ENCODE measurements at places on chromosomes 1 and 21. TPM values are rescaled to one million over a fixed set of nuclear protein-coding genes. Genes with fewer than 3 reads are reported as not detected.

GRCh38 chr1:164588516-164589341, 29.7 kb downstream of the PBX1 start:
- peaks cover 44% of the 10 kb centered on the region for H3K4me1 ChIP-seq
- peak overlapping the region; percentile 37 for H3K27ac ChIP-seq
- H3K36me3 ChIP-seq: no peaks in the 10 kb centered on the region
- H3K27me3 ChIP-seq: no peaks in the 10 kb centered on the region

GRCh38 chr1:241714321-241715218, 62.5 kb downstream of the WDR64 start:
- peaks cover 4% of the 10 kb centered on the region for H3K27me3 ChIP-seq
- H3K4me3 ChIP-seq: no peak overlapping the region
- H3K27ac ChIP-seq: no peak overlapping the region
- DNase-seq: no peak

DNA sequence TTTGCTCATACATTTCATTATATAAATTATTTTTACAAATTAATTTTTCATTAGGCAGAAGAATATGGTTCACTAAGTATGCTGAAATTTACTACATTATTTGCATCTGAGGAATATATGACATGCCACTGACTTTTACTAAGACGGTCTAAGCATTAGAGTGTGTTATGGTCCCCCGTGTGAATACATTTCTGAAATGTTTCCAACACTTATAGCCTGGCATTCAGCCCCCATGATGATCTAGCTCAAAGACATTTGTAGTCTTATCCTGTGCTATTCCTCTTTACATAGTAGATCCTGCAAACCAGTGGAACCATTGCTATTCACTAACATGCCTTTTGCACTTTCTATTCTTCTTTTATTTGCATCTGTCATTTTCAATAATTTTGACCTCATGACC, 1878.0 kb downstream of the MRPL39 start:
- no peak for DNase-seq
- no peaks in the 10 kb centered on the region for H3K4me1 ChIP-seq
- no peak overlapping the region for H3K27ac ChIP-seq
- H3K36me3 ChIP-seq: no peaks in the 10 kb centered on the region
- H3K4me3 ChIP-seq: no peak overlapping the region
- no peaks in the 10 kb centered on the region for H3K27me3 ChIP-seq

DNA sequence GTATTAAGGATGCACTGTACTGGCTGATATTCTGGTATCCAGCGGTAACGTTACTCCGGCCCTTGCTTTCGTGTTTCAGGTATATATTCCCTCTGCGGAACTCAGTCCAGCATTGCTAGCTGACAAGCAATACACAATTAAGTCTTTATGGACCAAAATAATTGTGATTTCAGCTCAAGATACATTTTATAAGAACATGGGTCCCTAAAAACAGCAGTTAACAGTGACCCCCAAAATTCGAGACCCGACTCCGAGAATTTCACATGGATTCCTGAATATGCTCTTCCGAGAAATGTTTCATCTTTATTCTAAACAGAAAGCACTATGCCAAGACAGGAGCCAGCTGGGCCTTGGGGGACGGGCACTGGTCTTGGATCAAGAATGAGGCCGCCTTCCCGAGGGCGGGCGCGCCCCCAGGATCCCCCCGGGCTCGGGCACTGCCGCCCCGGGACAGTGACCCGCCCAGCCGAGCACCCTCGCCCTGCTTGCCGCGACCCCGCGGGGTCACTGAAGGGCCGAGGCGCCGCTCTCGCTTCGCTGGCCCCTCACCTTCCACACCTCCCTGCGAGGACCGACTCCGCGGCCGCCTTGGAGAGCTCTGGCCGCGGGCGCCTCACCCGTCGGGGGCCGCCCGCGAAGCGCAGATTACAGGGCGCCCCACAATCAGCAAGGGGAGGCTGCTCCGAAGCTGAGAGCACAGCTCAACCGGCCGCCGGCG, 610 bp downstream of the SCYL3 start:
- peaks cover 6% of the 10 kb centered on the region for H3K36me3 ChIP-seq
- H3K4me3 ChIP-seq: peak overlapping the region; percentile 85
- DNase-seq: peak; percentile 67
- H3K27ac ChIP-seq: peak overlapping the region; percentile 99
- no peaks in the 10 kb centered on the region for H3K27me3 ChIP-seq
- H3K4me1 ChIP-seq: peaks cover 40% of the 10 kb centered on the region

DNA sequence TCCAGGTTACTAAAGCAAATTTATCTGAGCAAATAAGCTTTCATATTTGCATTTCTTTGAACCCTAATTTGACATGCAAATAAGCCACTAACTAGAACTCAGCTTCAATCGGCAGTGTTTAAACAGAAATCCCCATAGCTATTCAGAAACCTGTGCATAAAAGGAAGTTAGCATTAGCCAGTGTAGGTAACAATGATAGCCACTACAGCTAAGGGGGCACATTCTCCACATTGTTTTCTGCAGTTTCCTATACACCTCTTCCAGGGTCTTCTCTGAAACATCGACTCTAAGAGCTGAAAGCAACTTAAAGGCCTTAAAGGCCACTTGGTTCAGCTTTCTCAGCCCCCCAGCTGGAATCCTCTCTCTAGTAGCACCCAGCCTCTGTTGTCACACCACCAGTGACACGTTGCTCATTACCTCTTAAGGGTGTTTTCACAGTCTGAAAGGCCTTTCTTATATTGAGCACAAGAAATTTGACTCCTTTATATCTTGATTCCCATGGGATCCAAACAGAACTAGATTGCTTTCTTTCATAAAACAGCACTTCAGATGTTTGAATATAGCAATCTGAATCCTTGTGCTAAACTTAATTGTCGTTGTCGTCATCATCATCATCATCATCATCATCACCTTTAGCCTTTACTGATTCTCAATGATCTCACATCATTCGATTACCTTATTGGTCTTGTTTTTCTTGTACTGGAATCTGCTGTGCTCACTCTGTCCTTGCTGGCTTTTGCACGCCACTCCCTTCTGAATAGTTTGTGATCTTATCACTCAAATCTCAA, 93.9 kb upstream of the DAB1 start:
- no peak overlapping the region for H3K4me3 ChIP-seq
- H3K27me3 ChIP-seq: no peaks in the 10 kb centered on the region
- H3K27ac ChIP-seq: no peak overlapping the region
- no peaks in the 10 kb centered on the region for H3K36me3 ChIP-seq
- H3K4me1 ChIP-seq: no peaks in the 10 kb centered on the region

ERG gene
- total RNA-seq: 38.0 TPM

DNA sequence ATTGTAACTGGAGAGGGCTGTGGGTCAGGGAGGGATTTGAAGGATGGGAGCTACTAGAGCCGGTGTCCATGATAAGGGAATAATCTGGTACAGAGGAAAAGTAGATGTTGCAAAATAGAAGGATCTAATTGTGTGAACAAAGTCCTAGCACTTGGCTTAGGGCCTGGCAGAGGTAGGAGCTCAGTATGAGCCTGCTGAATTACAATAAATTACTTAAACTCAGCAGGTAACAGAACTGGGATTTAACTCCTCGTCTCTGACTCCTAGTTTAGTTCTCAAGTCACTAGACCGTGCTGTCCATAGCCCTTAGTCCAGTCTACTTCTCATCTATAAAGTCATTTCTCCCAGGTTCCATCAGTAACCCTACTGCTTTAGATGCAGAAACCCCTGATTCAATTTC, 120.2 kb downstream of the LRRC53 start:
- no peak overlapping the region for H3K4me3 ChIP-seq
- no peaks in the 10 kb centered on the region for H3K36me3 ChIP-seq
- H3K27ac ChIP-seq: no peak overlapping the region
- DNase-seq: no peak
- no peaks in the 10 kb centered on the region for H3K27me3 ChIP-seq
- peaks cover 7% of the 10 kb centered on the region for H3K4me1 ChIP-seq

DNA sequence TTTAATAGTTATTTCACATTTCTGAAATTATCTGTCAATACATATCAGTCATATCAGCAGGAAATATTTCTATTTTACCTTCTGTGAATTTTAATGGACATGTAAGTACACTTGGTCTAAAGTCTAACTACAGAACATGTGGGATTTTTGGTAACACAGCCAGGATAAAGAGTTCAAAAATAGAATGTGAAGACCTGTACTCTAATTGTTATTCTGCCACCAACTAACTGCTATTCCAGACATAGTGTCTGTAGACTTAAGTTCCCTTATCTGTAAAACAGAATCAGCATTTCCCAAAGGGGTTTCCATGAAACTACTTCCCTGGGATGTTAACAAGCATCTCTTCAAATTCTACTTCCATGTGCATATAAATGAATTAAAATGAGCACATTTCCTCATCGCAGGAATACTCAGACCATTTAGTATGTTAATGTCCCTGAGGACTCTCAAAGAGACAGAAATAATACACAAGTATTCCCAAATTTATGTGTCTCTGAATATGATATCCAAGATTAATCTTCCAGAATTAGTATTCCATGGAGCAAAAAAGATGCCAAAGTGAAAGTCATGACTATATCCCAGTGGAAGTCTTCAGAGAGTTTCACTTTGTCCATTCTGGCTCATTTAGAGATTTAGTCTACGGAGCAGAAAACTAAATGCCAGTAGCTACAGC, 325.6 kb downstream of the NEGR1 start:
- DNase-seq: no peak
- H3K36me3 ChIP-seq: no peaks in the 10 kb centered on the region

DNA sequence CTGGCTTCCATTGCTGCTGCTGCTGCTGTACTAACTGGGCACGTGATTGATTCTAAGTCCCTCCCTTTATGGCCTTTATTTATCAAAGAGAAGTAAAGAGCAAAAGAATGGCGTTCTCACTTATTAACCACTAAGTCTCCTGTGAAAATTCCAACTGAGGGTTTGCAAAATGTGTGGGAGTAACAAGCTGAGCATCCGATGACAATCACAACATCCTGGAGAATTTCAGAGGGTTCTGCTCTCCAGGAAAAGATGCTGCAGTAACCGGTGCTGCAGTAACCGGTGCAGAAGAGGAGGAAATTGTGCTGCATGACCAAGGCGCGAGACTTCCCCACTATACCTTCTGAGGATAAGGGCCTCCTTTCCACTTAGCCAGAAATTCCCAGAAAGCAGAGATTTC, 12.7 kb upstream of the MX2 start:
- H3K4me3 ChIP-seq: no peak overlapping the region
- peaks cover 10% of the 10 kb centered on the region for H3K27me3 ChIP-seq
- no peak overlapping the region for H3K27ac ChIP-seq
- H3K4me1 ChIP-seq: no peaks in the 10 kb centered on the region
- no peak for DNase-seq
- H3K36me3 ChIP-seq: no peaks in the 10 kb centered on the region

- DNase-seq: no peak
- no peaks in the 10 kb centered on the region for H3K36me3 ChIP-seq
- H3K4me3 ChIP-seq: no peak overlapping the region
- no peaks in the 10 kb centered on the region for H3K4me1 ChIP-seq
- H3K27me3 ChIP-seq: no peaks in the 10 kb centered on the region
These were observed 35.3 kb downstream of the CLCA4 start for GRCh38 chr1:86582161-86582560.

GPR37L1 gene
- 0.06 TPM for total RNA-seq

RAB25 gene
- total RNA-seq: 58.0 TPM

TIMM17A gene
- 28.5 TPM for total RNA-seq

GRCh38 chr1:214404154-214404553, 123.2 kb downstream of the SMYD2 start:
- peaks cover 12% of the 10 kb centered on the region for H3K4me1 ChIP-seq
- H3K4me3 ChIP-seq: no peak overlapping the region
- no peak for DNase-seq
- H3K27me3 ChIP-seq: no peaks in the 10 kb centered on the region
- peaks cover 14% of the 10 kb centered on the region for H3K36me3 ChIP-seq

GRCh38 chr1:204858363-204858821, 12.3 kb upstream of the NFASC start:
- no peaks in the 10 kb centered on the region for H3K36me3 ChIP-seq
- H3K4me1 ChIP-seq: no peaks in the 10 kb centered on the region
- no peak overlapping the region for H3K4me3 ChIP-seq
- DNase-seq: no peak
- peaks cover 5% of the 10 kb centered on the region for H3K27me3 ChIP-seq

DNA sequence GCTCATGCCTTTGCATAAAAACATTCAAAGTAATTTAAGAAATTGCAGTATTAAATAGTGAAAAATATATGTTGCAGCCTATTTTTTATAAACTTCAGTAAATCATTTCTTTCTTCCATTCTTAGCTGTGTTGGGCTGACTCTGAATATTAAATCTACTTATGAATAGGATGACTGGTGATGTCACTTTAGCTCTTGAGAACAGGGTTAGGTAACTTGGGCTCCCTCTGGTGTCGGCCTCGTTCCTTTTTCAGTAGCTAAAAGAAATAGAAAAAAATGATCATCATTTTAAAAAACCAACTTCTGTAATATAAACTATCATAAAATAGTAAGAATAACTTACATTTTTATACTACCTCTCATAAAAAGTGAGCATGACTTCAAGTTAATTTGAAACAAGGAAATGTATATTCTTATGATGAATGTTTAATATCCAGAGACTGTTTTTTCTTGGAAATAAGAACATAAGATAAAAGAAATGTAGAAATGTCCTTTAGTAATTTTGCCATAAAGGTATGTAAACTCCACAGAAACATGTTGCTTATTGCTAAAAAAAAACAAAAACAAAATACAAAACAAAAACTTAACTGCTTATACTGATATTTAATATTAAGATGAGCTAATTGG, 26.8 kb upstream of the NCAM2 start:
- no peaks in the 10 kb centered on the region for H3K27me3 ChIP-seq
- H3K4me1 ChIP-seq: no peaks in the 10 kb centered on the region
- H3K36me3 ChIP-seq: no peaks in the 10 kb centered on the region
- H3K27ac ChIP-seq: no peak overlapping the region
- DNase-seq: no peak

DNA sequence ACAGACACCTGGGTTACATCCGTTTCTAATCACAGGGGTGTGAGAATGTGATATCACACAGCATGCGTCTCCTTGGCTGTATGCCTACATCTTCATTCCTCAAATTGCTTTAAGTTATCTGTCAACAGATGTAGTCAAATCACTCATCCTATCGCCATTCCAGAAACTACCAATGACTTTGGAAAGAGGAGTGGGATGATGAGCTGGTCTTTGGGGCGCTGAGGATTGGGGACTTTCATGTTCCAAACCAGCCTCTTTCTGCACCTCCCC, 104.8 kb downstream of the NAV1 start:
- H3K4me1 ChIP-seq: peaks cover 11% of the 10 kb centered on the region
- no peaks in the 10 kb centered on the region for H3K36me3 ChIP-seq
- no peak for DNase-seq
- H3K27me3 ChIP-seq: peaks cover 1% of the 10 kb centered on the region
- H3K4me3 ChIP-seq: no peak overlapping the region

Data from lower lobe of right lung (tissue), 2 donors.